ENCODE measurements at places on chromosomes 6 and 20. TPM values are rescaled to one million over a fixed set of nuclear protein-coding genes. Genes with fewer than 3 reads are reported as not detected.

DNA sequence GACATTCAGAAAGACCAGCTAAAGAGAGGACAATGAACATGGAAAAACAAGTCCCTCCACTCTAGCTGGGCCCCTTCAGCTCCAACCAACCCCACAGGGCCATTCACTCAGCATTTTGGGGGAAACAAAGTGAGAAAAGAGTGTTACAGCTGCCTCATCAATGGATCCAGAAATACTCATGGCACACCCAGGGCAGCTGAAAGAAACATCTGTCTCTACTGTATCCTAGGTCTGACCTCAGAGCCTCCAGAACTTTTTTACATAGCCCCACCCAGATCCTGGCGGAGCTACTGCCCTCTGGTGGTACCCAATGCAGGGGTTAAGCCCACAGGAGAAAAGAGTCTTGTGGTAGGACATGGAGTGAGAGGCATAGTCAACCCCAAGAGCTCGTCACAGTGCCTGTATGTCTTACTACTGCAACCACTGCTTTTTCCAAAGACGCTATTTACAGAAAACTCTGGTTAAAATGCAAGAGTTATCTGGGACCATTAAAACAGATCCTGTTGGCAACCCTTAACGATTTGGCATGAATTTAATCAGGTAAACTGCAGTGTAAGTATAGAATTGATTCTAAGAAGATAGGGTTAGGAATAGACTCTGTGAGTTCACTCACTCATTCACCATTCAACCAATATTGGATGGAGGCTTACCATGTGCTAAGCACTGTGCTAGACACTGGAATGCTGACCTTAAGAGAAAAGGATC lies 37.4 kb upstream of the FAM83C start:
- DNase-seq: peak; percentile 56

DNA sequence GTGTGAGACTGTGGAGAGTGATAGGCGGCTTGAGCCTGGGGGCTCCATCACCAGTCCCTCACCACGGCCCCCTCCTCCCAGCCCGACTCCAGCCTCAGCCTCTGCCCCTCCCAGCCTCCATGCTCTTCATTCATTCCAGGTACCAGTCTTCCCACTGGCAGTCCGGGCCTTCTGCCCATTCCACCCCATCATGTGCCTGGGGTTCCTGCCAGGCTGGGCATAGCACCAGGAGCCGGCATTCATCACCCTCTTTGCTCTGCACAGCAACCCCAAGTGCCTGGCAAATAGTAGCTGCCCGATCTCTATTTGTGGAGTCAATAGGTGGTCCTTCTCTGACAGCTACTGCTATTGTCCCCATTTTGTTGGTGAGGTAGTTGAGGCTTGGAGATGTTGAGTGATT lies 39.6 kb upstream of the GTSF1L start:
- no peak for DNase-seq

- DNase-seq: peak; percentile 40
Observed at GRCh38 chr20:19964289-19965265, 52.6 kb upstream of the NAA20 start.

GRCh38 chr20:37096415-37097041 lies 731 bp upstream of the RBL1 start:
- DNase-seq: no peak

DNA sequence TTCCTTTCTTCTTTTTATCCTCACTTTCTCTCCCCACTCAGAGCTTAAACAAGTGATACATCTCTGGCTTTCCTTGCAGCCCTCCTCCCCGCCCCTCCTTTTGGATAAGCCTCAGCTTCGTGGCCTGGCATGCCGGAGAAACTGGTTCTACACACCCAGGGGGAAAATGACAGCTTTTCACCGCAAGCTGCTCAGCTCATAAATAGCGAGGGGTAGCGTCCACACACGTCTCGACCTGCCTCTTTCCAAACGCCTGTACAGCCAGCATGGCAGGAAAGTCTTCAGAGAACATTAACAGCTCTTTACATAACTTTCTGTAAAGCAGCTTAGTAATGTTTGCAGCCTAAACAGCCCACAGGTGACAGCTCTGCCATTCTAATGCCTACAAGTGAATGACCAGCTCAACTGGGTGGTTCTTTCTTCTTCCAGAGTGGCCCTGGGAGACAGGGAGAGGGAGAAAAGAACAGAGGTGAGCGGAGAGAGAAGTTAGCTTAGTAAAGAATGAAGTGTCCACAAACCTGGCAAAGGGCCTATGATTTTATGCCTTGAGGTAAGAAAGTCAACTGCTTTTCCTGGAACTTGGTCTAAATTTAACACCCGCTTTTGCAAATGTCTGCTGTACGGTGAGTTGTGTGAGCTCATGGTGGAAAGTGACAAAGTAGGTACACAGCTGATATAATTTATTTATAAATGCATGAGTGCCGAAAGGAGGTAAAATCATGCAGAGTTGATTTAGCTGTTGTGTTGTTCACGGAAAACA lies 251.5 kb downstream of the TFAP2A start:
- no peak for DNase-seq

DNA sequence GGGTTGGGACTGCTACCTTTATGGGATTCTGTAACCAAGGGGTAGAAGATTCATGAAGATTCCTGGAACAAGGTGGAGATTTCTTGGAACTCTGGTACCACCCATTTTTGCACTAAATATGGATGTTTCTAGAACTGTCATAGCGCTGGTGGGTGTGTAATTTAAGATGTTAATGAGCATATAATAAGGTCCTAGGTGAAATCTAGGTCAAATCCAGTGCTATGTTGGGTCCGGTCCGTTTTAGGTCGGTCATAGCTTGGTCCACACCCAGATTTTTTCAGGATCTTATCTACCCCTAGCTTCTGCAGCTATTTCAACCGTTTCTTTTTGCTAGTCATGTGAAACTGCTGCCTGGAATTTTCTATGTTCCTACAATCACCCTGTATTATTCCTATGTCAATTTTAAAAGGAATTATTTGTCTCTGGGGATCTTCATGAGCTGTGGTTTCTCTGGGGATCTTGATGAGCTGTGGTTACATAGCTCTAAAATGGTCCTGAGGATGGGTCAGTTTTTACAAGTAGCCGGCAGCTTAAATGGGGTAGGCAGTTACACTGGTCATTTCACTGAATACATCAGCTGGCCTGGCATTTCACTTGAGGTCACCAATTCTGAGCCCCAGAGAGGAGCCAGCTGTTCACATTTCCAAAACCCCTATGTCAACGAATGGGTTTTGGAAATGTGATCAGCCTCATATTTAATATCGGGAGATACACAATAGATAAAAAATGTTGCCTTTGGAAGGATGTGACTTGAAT lies 652.3 kb upstream of the FLRT3 start:
- DNase-seq: no peak

GRCh38 chr20:20761301-20761700 lies 48.9 kb upstream of the RALGAPA2 start:
- no peak for DNase-seq

DNA sequence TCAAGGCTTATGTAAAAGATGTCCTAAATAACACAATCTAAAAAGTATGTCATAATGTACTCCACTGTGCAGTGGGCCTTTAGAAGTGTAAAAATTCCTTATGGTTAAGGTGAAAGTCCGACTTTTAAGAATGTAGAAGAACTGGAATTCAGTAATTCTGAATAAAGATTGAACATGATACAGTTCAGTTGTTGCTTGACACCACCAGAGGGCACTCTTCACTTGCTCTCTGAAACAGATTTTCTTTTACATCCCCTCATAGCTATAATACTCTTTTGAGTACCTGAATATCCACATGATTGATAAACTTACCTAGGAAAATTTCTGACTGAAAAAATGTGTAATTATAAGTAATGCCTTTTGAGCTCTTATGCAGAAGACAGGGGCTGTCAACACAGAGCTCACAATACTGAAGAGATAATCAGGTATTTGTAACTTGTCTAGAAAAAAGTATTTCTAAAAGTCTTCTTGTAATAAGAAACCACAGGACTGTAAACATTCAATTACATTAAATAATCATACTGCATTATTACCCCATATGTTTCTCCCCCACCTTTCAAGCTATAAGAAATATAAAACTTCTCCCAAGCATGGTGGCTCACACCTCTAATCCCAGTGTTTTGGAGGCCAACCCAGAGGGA lies 92.1 kb downstream of the POPDC3 start:
- DNase-seq: no peak

DNA sequence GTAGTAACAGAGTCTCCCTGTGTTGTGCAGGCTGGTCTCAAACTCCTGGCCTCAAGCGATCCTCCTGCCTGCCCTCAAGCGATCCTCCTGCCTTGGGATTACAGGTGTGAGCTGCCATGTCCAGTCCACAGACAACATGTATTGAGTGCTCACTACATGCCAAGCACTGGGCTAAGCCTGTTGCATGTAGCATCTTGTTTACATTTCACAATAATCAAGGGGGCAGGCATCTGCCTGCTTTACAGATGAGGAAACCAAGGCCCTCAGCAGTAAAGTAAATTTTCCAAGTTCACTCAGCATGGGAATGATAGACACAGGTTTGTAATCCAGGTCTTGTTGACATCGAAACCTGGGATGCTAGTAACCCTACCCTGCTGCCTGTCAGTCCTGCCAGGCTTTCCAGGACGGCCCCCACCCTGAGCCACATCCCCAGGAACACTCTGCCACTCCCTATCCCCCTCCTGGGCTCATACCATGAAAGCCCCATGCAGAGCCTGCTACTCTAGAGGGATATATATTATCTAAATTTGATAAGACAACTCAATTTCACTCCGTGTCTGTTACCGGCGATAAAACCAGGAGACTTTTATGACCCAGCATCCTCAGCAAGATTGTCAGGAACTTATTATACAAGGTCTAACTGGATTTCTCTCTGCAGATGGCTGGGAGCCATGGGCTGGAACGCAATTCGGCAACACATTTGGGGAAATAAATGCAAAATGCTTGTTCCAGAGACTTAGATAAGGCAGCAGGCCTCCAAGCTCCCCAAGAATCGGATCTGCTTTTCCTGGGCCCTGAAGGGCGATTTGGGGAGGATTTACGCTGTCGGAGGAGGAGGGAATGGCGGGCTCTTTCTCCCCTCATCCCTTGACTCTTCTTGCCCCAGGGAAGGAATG lies 30.4 kb downstream of the CD40 start:
- no peak for DNase-seq

- no peak for DNase-seq
Observed at GRCh38 chr6:15362274-15363160, 116.6 kb downstream of the JARID2 start.

GRCh38 chr6:119346936-119347335 lies 2.6 kb downstream of the MAN1A1 start:
- DNase-seq: no peak

- DNase-seq: no peak
Observed at GRCh38 chr6:142478117-142478516, 176.3 kb downstream of the ADGRG6 start.

DNA sequence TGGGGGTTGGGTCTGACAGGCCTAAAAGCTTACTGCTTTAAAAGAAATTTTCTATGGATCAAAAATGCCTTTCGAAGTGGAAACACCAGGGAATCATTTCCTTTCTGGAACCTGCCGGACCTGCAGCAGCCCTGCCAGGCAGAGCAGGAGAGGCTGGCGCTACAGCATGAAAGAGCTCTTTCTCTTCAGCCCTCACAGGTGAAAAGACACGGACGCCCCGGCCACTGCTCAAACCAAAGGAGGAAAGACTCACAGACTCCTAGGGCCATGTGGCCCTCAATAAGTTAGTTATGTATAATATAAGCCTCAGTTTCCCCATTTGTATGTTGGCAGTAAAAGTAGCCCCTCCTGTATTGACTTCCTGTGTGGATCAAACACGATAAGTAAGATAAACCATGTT lies 8.3 kb downstream of the SCML4 start:
- no peak for DNase-seq

GRCh38 chr20:3434232-3434631 lies 26.8 kb upstream of the DNAAF9 start:
- DNase-seq: no peak

DNA sequence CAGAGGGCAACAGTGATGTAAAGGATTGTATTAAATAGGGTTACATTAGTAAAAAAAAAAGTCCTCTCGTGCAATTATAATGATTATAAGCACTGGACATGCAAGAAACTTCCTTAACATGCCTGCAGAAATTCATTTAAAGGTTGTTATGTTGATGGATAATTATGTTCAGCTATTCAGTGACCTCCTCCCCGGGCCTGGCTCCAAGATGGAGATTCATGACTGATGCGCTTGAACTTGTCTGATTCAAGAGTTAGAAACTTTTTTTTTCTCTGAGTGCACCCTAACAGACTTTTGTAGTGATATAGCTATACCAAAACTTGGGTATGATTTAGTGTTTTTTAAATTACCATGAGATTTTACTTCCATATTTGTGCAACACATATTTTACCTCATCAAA lies 1170.0 kb upstream of the CITED2 start:
- no peak for DNase-seq

- DNase-seq: no peak
Observed at GRCh38 chr6:22774129-22774528, 204.8 kb downstream of the HDGFL1 start.

GRCh38 chr6:150897400-150897943 lies 32.0 kb downstream of the MTHFD1L start:
- no peak for DNase-seq

CST5 gene
- polyA plus RNA-seq: not detected

THBS2 gene
- polyA plus RNA-seq: 7.6 TPM

NRSN1 gene
- not detected for polyA plus RNA-seq

ARMH2 gene
- not detected for polyA plus RNA-seq

COL19A1 gene
- not detected for polyA plus RNA-seq

PRICKLE4 gene
- polyA plus RNA-seq: not detected

ESR1 gene
- 4.7 TPM for polyA plus RNA-seq

CRYBG1 gene
- polyA plus RNA-seq: 2.3 TPM

TNFRSF21 gene
- polyA plus RNA-seq: 2.6 TPM

SLC22A3 gene
- 15.4 TPM for polyA plus RNA-seq

SYNGAP1 gene
- 0.32 TPM for polyA plus RNA-seq

SAMD5 gene
- 3.2 TPM for polyA plus RNA-seq

AHCY gene
- 56.0 TPM for polyA plus RNA-seq

PRRT1 gene
- 0.19 TPM for polyA plus RNA-seq

GLP1R gene
- polyA plus RNA-seq: not detected

SSTR4 gene
- not detected for polyA plus RNA-seq
